ENCODE measurements at places on chromosomes 16 and 17.

DNA sequence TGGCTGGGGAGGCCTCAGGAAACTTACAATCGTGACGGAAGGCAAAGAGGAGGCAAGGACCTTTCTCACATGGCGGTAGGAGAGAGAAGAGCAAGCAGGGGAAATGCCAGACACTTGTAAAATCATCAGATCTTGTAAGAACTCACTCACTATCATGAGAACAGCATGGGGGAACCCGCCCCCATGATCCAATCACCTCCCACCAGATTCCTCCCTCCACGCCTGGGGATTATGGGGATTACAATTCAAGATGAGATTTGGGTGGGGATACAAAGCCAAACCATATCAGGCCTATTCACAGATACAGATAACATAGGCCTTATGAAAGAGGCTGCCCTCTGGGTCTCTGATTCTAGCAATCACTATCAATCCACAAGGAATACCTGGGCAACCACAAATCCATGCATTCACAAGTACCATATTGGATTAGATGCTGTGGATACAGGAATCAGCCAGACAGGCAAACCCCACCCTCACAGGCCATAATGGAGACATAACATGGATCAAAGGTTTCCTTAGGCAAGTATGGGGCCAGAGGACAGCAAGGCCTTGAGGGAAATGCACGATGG is 284.9 kb downstream of the SOX9 start:
- no peak for DNase-seq

DNA sequence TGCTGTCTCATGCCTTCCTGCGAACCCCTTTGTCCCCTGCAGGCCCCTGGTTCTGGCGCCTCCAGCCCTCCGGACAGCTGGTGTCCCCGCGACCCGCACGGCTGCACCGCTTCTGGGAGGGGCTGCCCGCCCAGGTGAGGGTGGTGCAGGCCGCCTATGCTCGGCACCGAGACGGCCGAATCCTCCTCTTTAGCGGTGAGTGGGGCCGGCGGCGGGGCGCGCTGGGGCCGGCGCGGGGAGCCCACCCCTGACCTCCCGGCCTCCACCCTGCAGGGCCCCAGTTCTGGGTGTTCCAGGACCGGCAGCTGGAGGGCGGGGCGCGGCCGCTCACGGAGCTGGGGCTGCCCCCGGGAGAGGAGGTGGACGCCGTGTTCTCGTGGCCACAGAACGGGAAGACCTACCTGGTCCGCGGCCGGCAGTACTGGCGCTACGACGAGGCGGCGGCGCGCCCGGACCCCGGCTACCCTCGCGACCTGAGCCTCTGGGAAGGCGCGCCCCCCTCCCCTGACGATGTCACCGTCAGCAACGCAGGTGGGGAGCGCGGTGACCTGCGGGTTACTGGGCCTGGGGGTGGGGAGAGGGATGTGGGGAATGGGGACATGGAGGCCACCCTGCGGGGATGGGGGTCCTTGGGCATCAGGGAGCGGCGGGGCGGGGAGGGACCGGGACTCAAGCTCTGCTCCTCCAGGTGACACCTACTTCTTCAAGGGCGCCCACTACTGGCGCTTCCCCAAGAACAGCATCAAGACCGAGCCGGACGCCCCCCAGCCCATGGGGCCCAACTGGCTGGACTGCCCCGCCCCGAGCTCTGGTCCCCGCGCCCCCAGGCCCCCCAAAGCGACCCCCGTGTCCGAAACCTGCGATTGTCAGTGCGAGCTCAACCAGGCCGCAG is 7.1 kb upstream of the IL32 start:
- peak; percentile 75 for DNase-seq

- peak; percentile 86 for DNase-seq
Observed at GRCh38 chr16:66342294-66342900, 24.1 kb upstream of the CDH5 start.

GRCh38 chr16:89275837-89276720 is 58.6 kb downstream of the ZNF778 start:
- no peak for DNase-seq

DNA sequence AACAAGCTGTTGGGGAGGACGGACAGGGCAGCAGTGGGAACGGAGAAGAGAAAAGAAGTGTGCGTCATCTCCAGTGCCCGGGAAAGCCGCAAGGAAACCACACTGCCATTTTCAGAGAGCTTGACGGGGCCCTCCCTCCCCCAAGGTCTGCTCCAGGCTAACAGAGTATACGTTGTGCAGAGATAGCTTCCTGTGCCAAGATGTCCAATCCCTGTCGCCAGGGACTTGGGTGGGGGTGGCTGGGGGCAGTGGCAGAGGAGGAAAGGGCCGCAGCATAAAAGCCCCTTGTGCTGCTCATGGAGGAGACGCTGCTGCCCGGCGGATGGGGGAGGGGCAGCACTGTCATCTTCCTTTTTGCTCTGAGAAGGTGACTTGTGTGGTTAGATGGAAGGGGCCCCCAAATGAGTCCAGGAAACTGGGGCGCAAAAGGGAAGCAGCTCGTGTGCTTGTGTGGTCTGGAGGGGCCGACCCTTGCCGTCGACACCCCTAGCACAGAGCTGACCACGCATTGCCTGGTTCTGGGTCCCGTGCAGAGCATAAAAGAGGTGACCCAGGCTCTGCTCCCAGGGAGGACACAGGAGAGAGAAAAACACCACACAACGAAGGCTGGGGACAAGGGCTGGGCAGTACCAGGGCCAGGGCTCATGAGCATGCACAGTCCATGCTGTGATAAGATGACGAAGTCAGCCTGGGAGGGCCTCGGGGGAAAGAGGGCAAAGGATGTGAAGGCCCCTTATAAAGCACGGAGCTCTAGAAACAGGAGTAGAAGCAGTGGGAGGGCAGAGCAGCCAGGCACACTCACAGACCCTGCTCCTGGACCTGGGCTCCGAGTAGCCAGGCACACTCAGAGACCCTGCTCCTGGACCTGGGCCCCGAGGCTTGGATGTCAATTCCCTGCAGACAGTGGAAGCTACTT is 372.7 kb downstream of the SLC39A11 start:
- DNase-seq = no peak

DNA sequence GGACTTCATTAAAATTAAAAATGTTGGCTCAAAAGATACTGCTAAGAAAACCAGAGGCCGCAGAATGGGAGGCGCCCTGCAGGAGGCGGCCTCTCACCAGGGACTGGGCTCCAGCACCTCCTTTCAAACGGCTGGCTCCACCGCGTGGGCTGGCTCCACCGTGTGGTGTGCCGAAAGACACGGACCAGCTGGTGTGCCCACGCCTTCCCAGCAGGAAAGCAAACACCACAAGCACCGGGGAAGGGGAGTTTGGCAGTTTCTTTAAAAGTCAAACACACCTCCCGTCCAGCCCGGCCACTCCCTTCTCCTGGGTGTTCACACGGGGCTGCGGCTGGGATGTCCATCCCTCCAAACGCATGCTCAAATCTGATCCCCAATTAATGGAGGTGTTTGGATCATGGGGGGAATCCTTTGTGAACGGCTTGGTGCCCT is 13.9 kb downstream of the HAGH start:
- peak; percentile 80 for DNase-seq

DNA sequence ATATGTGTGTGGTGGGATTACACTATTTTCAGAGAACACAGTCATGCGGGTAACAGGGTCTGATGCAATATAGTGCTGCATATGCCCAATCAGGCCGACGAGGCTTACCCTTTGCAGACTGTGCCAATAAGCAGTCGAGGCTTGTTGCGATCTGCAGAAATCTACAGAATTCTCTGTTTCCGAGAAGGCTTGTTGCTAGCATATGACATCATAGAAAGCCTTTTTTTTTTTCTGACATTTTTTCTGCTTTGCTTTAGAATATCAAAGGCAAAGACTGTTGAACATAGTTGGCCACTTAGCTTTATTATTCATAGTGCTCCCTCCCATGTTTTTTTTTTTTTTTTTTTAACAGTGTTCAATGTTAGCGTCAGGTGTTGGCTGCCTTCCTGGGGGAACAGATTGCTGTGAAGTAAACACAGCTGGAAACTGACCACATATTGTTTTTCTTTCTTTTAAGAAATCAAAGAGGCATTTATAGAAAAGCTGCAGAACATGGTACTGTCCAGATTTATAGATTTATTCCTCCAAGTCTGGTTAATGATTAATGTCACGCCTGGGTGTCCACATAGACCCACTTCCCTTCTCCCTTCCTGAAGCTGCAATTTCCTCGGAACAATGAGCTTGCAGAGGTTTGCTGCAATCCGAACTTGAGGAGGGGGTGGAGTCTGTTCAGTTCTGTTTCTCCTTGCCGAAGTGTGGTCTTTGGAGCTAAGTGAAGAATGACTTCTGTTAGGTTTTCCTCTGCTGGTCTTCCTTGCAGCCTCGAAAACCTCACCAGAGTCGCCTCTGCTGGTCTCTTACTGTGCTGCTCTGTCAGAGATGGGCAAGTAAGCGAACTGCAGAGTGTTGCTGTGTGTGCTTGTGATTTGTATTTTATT is 87.3 kb downstream of the MAP2K6 start:
- DNase-seq = peak; percentile 46
